Central memory CD4-positive, alpha-beta T cell (primary cell): ENCODE measurements at places on chromosomes 11 and 22.

GRCh38 chr11:35799655-35800054 lies 137.1 kb downstream of the TRIM44 start:
- DNase-seq = no peak

GRCh38 chr11:46554213-46555147 lies 39.3 kb downstream of the AMBRA1 start:
- no peak for DNase-seq

DNA sequence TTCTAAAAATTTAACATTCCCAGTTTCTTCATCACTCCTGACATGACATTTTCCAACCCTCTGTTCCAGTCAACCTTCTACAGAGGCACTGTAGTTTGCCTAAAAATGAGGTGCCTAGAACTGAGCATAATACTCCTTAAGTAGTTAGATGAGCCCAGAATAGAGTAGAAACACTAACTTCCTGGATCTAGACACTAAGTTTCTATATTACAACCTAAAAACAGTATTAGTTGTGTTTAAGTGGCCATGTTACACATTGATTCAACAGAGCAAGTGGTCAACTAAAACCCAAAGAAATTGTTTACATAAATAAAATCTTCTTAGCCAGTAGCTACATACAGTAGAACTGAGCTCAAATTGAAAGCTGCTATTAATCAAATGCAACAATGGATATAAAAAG lies 1.3 kb downstream of the HPS5 start:
- no peak for DNase-seq

DNA sequence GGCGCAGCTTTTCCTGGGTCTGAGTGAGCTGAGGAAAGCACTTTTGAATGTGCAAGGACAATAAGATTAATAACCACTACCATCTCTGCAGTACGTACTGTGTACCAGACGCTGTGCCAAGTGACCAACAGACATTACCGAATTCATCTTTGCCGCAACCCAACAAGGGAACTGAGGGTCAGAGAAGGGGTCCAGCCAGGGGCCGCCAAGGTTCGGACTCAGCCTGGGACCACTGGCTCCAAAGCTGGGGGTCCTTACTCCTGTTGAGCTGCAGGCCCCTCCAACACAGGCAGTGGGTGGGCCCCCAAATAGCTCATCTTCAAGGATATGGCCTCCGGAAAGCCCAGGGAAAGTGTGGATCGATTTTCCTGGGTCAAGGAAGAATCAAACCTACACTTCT lies 55.0 kb upstream of the EMID1 start:
- no peak for DNase-seq

GRCh38 chr22:46122511-46122971 lies 27.8 kb upstream of the PPARA start:
- peak; percentile 50 for DNase-seq

DNA sequence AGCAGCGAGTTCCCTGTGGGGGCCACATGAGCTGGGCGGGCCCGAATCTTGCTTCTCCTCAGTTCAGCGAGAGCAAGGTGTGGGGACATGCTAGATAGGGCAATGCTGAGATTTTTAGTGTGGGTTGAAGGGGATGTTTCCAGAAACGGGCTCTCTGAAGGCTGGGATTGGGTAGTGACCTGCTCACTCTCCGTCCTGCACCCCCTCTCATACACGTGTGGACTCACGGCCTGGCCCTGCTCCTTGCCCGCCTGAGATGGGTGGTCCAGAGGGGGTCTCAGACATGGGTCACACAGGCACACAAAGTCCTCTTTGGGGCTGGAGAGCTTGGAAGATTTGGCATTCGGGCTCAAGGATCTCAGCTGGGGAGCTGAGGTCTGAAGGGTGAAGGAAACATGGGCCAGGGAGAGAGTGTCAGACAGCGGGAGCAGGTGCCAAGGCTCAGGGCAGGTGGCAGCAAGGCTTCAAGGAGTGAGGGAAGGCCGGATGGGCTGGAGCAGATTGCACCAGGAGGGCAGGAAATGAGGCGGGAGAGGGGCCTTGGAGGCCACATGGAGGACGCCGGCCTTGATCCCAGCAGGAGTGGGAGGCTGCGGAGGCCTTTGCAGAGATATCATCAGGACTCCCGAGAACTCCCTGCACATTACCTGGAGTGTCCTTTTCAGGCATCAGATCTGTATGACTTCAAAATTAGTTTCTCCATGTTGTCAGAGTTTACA lies 74.1 kb downstream of the PARVB start:
- DNase-seq = no peak

DNA sequence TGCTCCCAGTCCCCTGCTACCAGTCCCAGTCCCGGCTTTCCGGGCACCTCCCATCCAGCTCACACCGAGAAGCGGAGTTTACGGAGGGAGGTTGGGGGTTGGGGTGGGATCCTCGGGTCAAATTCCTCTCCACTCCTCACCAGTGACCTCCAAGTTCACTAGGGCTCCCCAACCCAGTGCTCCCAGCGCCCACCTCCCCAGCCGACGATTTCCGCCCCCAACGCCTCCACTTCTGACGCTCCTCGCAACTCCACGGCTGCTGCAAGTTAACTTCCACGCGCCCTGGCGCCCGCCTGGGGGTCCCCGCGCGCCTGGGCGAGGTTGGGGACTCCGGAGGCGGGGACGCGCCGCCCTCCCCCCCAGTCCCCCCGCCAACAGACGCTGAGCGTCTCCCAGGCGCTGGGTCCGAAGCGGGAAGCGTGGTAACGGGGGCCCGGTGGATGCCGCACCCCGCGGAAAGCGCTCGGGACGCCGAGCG lies 526 bp downstream of the TPST2 start:
- DNase-seq = peak; percentile 23

GRCh38 chr22:37101311-37102066 lies 8.0 kb downstream of the TMPRSS6 start:
- DNase-seq = no peak

DNA sequence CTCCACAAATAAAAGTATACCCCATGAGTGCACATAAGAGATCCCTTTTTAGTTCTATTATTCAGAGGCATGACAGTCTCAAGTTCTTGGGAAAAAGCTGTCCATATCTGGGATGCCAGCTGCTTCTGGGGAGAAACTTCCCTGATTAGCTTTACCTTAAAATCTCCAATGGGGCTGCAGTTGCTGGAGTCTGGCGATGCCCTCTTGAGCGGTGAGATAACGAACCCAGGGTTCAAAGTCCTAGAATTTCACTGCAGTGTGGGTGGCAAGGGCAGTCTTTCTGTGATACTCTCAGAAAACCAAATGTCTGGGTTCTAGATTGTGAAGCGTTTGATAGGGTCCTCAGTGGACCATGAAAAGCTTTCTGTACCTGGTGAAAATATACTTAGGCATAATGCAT lies 7.4 kb upstream of the PRR33 start:
- DNase-seq = no peak

- DNase-seq = no peak
Observed at GRCh38 chr11:18749681-18750319, 23.8 kb upstream of the IGSF22 start.

DNA sequence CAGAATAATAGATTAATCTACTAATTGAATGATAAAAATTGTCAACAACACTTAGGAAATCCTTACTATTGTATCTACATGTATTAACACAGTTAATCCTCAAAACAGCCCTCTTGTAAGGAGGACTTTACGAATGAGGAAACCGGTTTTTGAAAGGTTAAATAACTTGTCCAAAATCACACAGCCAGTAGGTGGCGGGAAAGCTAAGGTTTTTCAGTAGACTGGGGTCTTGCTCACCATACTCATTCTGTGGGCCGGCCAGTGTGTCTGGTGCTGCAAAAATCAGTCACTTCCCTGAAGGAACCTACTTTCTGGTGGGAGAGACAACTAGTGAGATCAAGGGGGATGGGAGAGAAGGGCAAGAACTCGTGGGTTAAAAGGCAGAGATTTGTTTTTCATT lies 3.8 kb downstream of the DCPS start:
- DNase-seq = no peak

GRCh38 chr22:31154975-31155374 lies 5.0 kb upstream of the RNF185 start:
- DNase-seq = no peak

DNA sequence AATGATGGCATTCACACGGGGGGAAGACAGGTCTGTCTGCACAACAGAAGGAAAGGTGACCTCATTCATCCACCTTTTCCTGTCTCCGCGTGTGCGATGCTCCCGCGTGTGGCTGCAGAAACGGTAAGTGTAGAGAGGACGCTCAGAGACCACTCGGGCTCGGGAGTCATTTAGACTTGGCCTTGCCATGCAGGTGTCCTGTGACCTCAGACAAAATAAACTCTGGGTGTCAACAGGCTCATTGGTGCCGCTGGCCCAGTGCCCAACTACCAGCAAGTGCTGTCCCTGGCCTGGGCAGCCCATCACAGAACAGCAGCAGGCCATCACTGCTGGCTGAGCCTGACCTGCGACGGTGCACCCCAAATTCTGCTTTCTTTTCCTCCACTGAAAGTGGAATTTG lies 48.1 kb upstream of the ARFGAP3 start:
- DNase-seq = no peak

GRCh38 chr11:94885581-94885980 lies 87.8 kb downstream of the CWC15 start:
- DNase-seq = no peak

DNA sequence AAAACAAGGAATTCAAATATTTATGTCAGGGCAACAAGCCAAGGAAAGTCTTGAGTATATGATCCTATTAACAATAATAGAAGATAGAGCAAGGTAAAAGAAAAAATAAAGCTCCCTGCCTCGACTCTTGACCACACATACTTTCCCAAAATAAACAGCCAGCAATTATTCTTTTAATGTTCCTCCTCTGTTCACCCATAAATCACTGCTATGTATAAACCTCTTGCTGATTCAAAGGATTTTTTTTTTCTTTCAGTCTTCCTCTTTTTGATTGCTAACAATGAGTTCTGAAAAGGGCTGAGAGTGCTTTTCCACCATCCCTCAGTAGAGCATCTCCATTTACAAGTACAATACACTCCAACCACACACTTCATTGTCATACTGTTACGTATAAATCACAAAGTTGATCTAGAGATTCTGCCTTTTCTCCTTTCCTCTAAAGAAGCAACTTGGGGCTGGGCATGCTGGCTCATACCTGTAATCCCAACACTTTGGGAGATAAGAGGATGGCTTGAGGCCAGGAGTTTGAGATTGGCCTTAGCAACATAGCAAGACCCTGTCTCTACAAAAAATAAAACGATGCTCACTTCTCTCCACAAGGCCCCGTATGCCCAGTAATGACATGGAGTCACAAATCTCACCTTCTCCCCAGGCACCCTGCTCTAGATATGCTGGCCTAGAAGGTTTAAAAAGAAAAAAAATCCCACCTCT lies 24.0 kb downstream of the RAB30 start:
- DNase-seq = no peak

DNA sequence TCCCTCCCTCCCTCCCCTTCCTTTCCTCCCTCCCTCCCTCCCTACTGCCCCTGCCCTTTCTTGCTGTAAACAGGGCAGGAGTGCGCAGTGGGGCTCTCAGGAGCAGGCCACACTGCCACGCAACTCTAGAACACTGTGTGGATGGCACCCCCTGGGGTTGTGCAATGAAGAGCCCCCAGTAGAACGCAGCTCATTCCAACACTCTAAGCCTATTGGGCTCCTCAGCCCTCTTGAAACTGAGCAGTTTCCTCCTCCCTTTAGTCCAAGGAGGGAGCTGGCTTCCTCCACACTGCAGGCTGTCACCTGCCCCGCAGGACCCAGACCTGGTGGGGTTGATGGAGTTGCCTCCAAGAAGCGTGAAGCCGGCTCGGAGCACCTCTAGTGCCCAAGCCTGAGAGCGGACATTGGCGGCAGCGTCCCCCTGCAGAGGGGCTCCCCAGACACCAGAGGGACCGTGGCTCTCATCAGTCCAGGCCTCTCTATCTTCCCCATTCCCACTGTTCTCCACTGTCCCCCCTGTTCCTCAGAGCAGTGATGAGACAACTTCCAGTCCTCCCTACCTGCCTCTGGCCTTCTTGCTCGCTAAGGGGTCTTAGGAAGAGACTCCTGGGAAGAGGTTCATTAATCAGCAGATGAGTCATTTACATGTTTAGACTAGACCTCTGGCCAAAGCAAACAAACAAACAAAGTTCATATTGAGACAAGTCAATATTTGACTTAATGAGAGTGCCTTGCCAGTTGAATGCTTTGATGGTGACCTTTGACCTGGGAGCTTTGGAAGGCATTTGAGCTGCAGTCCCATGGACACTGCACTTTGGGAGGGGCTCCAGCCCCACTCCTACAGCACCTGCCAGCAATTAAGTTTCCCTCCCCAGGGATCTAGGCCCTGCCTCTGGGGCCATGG lies 64.0 kb downstream of the RPUSD4 start:
- DNase-seq = no peak

DNA sequence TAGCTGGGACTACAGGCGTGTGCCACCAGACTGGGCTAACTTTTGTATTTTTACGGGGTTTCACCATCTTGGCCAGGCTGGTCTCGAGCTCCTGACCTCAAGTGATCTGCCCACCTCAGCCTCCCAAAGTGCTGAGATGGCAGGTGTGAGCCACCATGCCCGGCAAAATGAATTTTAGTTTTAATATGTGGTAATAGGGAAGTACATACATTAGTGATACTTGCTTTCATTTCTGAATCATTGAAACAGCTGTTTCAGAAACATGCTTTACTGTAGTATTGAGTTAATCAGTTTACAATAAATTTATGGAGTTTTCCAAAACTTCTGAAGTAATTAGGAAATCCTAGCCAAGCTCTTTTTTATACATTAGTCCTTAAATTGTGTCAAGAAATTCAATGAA lies 15.6 kb downstream of the PCF11 start:
- DNase-seq = no peak

GRCh38 chr22:26124991-26125725 lies 44.1 kb upstream of the SEZ6L start:
- no peak for DNase-seq

- no peak for DNase-seq
Observed at GRCh38 chr11:103529181-103529684, 420.0 kb downstream of the DYNC2H1 start.

- no peak for DNase-seq
Observed at GRCh38 chr11:86587264-86588193, 84.9 kb downstream of the ME3 start.

DNA sequence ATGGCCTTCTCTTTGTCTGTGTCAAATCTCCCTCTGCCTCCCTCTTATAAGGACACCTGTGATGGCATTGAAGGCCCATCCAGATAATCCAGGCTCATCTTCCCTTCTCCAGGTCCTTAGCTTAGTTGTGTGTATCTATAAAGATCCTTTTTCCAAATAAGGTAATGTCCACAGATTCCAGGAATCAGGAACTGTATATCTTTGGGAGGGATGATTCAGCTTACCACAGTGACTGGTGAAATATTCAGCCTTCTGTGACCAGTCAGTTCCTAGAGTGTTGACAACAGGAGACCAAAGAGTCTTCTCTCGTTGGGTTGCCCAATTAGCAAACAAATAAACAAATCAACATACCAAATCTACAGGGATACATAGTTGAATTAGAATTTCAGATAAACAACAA lies 175.8 kb downstream of the MPPED1 start:
- DNase-seq = no peak

DNA sequence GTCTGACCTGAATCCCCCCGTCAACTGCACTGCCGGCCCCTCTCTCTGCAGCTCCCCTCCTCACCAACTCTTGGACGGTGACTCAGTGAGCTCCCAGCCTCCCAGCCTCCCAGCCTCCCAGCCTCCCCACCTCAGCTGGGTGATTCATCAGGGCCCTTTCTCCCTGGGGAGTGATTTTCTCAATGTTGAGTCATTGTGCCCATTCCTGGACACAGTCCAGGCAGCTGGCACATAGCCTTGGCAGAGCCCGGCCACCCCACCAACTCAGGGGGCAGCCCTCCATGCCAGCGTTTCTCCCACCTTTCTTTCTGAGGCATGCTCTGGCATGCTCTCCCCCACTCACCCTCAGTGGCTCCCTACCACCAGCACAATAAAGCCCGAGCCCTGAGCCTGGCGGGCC lies 30.7 kb downstream of the PDE2A start:
- DNase-seq = no peak

- DNase-seq = peak; percentile 54
Observed at GRCh38 chr11:9663699-9664275, at the start of gene SWAP70. Gene SWAP70, plus strand, starts transcription at chr11:9664077. Its CDS starts 103 bp downstream, at chr11:9664180.

GRCh38 chr11:77080643-77081210 lies 14.0 kb downstream of the CAPN5 start:
- DNase-seq = no peak
